NCI-H774 (cell line): ENCODE measurements at places on chromosomes 11 and 22.

GRCh38 chr11:95589893-95590612 lies 199.5 kb downstream of the FAM76B start:
- DNase-seq: no peak

- DNase-seq: no peak
Measured at GRCh38 chr11:121268581-121268980, 24.0 kb upstream of the SC5D start.

DNA sequence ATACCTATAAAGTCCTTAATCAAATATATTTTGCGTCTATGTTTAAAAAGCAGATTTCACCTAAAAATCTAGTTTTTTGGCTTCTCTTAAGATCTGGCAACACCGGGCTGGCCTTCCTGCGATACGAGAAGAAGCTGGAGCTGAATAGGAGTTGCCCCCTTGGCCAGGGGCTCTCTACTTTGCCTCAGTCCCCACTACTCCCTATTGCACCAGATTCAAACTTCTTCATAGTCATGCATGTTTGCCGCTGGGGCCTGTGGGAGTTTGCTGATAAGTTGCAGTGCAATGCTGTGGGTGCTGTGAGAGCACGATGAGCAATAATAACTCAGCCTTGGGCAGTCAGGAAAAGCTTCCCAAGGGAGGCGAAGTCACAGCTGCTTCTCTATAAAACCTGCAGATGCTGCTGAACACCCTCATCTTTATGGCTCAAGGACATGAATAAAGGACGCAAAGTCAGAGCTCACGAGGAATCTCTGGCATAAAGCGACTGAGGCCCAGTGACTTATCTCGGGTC lies 15.2 kb upstream of the EIF3D start:
- no peak for DNase-seq

- DNase-seq: no peak
Measured at GRCh38 chr22:30474121-30474520, 2.3 kb upstream of the SEC14L3 start.

DNA sequence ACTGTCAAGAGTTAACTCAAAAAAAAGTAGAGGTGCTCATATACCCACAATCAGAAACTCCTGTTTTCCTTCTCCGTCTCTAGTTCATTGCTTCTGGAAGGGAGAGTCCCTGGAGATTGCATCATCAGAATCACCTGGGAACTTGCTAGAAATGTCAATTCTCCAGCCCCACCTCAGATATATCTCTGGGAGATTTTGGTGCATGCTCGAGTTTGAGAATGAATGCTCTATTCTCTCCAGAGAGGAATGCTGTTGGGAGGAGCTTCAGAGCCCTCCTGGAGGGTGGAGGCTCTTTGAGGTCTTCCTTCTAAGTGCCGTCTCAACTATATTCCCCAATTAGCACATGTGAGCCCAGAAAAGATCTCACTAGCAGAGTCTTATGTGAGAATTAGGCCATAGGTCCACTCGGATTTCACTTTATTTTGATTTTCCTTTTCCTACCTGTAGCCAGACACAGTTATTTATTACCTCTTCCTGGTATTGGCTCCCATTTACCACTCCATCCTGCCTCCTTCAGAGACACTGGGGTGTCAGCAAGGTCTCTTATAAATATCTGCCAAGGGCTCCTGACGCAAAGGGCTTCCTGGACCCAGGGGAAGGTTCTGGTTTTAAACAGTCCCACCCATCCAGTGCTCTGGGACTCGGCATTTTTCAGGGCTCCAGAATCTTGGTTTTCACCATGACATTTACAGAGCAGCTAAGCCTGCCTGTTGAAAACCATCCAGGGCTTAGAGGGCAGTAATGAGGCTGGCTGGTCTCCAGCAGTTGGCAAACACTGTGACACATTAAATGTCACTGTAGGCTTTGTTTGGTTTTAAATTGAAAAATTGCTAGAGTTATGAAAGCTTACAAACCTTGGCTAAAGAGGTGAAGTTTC lies 136.2 kb downstream of the CD44 start:
- peak; percentile 66 for DNase-seq

DNA sequence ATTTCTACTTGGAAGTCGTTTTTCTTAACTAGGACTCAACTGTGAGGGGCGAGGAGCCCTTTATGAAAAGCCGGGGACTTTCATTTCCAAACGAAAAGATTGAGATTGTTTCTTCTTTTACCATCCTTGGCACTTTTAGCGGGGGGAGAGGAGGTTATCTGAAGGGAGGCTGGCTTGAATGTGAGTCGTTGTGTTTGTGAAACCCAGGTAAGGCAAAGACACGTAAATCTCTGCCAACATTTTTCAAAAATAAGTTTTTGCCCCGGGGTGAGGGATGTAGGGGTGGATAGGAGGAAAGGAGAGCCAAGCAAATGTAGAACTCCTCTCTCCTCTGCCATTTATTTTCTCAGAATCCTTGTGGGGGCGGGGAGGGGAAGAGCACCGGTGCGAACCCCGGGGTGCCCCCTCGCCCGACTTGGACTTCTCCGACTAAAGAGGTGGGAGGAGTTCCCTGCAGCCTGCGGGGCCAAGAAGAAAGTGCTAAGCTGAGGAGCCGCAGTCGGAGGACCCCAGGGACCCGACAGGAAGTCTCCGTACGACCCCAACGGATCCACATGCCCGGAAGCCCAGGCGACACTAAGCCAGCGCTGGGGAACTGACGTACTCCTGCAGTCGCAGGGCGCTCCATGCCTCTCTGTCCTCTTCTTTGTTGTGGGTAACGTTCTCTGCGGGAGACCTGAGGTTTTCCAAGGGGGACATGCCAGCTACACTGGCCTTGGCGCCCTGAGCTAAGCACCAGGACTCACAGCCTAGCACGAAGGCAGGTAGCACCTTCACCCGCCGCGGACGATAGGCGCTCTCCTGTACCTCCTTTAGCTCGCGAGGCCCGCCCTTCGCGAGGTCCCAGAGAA lies 2.4 kb upstream of the WT1 start:
- DNase-seq: no peak

DNA sequence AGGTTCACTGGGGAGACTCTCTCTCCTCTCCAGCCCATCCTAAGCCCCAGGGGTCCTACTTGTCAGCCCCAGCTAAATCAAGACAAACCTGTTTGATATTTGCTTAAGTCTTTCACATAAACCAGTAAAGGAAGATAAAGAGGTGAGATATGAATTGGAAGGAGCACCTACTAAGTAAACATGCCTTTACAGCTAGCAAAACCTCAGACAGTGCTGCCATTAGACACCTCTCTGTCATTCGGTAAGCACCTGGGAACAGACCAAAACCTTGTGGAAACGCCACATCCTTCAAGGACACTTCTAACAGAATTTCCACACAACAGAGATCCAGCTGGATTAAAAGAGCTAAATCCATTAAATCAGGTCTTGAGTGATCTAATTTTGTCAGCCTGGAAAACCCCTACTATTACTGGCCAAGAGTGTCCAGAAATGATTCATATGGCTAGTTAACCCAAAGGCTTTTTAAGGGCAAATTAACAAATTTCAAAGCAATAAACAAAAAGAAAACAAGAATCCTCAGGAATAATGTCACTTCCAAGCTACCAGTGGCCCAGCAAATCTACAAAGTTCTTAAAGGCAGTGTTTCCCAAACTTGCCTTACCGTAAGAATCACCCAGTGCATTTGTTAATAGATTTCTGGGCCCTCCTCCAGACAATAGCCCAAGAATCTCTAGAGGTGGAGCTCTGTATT lies 2.4 kb downstream of the VPS37C start:
- DNase-seq: no peak

DNA sequence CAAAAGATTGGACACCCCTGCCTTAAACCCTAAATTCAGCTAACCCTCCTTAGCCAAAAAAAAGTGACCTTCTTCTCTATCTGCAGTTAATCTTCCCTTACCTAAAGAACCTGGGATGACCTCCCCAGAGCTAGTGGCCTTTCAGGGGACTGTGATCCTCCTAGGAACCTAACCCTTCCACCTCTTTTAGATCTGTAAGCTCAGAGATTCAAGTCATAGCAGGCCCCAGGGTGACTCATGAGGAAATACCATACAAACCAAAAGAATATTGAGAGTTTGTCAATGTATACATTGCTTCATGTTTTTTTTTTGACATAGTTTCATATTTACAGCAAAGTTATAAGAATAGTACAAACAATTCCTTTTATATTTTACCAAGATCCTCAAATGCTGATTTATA lies 38.3 kb upstream of the CXCR5 start:
- DNase-seq: no peak

- peak; percentile 49 for DNase-seq
Measured at GRCh38 chr11:127926721-127927120, 660.6 kb downstream of the ETS1 start.

DNA sequence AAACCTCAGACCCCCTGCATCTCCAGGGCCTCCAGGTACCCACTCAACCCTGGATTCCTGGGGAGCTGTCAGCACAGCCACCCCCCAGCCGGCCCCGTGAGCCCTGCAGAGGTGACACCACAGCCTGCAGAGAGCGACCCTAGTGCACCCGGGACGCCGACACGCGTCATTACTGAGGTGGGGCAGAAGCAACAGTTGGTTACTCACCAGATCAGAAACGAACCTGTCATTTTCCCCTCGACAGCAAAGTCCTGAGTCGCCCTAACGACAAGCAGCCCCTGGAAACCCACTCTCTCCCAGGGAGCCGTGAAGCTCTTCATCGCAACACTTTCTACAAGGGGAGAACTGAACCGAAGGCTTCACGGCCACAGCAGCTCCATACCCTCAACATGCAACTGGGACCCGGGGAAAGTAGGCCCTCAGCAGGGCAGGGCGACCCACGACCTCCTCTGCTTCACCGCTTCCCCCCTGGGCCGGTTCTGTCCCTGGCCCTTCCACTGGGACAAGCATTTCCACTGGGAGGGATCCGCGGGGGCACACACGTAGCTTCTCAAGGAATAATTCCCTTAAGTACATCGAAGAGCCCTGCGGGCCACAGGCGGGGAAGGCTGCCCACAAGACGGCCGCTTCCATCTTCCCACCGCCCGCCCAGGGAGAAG lies 1.6 kb downstream of the BRD1 start:
- no peak for DNase-seq

GRCh38 chr11:9815486-9816136 lies 151.7 kb downstream of the SWAP70 start:
- no peak for DNase-seq

DNA sequence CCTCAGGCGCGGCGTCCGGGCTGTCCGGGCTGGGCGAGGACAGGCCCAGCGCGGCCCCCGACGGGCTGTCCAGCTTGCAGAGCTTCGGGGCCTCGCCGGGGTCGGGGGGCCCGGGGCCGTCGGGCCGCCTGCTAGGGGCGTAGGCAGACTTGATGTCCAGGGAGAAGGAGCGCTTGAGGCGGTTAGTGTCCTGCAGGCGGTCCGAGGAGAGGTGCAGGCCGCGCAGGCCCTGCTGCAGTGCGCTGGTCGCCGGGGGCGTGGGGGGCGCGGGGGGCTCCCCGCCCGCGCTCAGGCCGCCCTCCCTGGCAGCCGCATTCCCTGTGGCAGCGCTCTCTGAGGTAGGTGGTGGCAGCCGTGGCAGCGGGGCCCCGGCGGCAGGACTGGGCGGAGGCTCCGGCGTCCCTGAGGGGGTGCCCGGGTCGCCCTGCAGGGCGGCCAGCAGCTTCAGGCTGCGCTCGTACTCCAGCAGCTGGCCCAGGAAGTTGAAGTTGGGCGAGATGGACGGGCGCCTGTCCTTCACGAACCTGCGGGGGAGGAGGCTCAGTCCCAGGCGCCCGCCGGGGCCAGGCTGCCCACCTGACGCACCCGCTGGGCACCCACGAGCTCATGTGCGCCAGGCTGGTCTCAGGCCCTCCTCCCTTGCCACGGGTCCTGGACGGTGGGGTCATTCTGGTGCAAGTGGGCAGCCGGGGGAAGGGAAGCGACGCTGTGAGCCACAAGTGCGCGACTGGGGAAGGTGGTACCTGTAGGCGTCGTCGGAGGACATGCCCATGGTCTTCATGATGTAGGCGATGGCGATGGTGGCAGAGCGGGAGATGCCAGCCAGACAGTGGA lies 14.8 kb downstream of the DUSP8 start:
- DNase-seq: no peak

- no peak for DNase-seq
Measured at GRCh38 chr11:79237091-79237490, 203.7 kb downstream of the TENM4 start.

- no peak for DNase-seq
Measured at GRCh38 chr11:119350302-119350701, 3.8 kb upstream of the MFRP start.

GRCh38 chr22:19480173-19480568 lies 451 bp downstream of the CDC45 start:
- no peak for DNase-seq

GRCh38 chr11:89489930-89490329 lies 1.2 kb downstream of the NOX4 start:
- DNase-seq: no peak

GRCh38 chr22:36073476-36073875 lies 44.9 kb upstream of the RBFOX2 start:
- DNase-seq: no peak

DNA sequence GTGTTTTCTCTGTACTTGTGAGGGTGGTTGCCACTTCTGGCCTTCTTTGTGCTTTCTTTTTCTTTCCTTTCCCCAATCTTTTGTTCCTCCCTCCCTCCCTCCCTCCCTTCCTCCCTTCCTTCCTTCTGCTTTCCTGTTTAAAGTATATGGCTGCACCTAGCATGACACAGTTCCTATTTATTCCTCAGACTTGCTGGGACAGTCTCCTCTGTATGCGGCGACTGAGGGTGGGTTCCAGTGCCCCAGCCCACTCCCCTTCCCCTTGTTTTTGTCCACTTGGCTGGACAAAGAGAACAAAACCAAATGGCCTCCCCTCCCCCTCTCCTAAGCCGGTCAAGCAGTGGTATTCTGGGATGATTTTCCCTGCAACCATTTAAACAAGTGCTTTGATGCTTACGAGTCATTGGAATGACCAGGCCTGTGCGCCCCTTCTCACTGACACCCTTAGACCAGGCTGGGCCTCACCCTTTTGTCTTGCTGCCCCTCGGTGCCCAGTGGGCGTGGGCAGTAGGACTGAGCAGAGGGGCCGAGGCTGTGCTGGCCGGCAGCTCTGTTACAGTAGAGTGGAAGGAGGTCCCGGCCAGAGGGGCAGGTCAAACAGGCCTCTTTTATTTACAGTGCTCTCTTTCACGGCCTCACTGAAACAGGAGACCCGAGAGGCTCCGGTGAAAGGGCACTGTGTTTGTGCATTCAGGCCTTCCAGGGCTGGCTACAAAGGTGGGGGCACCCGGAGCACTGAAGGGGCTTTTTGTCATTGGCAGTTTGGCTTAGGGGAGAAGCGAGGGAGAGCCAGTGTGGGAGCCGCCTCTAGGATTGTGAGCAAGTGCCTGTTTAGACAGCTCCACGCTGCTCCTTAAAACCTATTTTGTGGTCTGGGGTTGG lies 32.2 kb downstream of the ZBTB16 start:
- DNase-seq: no peak

- no peak for DNase-seq
Measured at GRCh38 chr11:109914038-109914437, 179.2 kb upstream of the ZC3H12C start.

- no peak for DNase-seq
Measured at GRCh38 chr22:48921411-48921903, 906.2 kb downstream of the BRD1 start.

GRCh38 chr11:19821412-19821875 lies 108.8 kb downstream of the NAV2 start:
- DNase-seq: no peak

DNA sequence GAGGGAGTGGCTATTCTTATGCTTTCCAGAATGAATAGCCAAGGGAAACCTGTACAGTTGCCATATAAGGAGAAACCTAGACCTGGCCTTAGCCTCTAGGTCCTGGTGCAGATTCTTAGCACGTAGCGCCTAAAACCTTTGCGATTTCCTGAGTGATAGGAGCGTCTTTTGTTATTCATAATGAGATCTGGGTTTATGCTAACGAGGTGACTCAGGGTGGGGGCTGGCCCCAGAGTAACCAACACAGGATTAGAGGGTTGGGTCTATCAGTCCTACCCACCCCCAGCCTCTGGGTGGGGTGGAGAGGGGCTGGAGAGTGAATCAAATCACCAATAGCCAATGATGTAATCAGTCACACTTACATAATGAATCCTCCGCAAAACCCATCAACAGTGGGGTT lies 73.4 kb upstream of the PARVG start:
- no peak for DNase-seq
